T-helper 2 cell (primary cell): ENCODE measurements at places on chromosomes 16 and 17.

- DNase-seq = no peak
Observed at GRCh38 chr17:73586921-73587602, 57.2 kb downstream of the SDK2 start.

GRCh38 chr17:81084680-81085419 is 49.9 kb downstream of the BAIAP2 start:
- no peak for DNase-seq

DNA sequence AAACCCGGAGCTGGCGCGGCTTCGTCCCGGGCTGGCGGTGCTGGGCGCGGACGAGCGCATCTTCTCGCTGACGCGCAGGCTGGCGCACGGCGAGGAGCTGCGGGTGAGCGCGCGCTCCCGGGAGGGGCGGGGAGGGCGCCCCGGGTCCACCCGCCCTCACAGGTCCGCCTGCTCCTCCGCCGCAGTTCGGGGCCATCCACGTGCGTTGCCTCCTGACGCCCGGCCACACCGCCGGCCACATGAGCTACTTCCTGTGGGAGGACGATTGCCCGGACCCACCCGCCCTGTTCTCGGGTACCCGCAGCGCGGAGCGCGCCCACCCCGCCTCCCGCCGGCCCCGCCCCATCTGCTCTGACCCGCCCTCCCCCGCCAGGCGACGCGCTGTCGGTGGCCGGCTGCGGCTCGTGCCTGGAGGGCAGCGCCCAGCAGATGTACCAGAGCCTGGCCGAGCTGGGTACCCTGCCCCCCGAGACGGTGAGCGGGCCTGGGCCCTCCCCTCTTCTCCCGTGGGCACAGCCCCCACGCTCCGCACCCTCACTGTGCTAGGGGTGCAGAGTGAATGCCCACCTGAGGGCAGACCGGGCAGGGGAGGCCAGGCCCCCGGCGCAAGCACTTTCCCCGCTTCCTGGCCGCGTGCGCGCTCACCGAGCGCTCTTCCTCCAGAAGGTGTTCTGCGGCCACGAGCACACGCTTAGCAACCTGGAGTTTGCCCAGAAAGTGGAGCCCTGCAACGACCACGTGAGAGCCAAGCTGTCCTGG is 1.4 kb downstream of the HAGHL start:
- DNase-seq = peak; percentile 56

- DNase-seq = no peak
Observed at GRCh38 chr17:8110456-8110804, 7.9 kb downstream of the ALOXE3 start.

GRCh38 chr17:67520252-67520906 is 143.3 kb downstream of the PITPNC1 start:
- DNase-seq = no peak

DNA sequence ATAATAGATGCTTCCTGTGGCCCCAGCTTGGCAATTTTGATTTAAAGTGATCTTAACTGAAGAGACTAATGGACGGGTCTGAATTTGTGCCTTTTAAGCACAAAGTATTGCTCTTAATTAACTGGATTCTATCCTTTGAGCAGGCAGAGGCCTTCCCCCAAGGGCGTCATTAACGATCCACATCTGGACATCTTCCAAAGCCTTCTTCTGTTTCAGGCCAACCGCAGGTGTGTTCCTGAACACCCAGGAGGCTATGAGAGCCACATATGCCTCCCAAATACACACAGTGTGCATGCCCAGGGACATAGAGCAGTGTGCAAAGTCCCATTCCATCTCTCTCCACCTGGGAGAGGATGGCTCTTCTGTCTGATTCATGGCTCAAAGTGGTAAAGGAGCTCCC is 42.3 kb downstream of the MAPT start:
- DNase-seq = no peak

DNA sequence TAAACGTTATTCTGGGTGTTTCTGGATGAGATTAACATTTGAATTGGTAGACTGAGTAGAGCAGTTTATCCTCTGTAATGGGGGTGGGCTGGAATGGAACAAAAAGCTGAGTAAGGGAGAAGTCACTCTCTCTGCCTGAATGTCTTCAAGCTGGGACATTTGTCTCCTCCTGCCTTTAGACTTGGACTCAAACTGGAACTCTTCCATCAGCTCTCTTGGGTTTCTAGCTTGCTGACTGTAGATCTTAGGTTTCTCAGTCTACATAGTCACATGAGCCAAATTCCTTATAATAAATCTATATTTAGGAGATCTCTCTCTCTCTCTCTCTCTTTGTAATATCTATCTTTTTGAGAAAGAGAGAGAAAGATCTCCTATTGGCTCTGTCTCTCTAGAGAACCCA is 553.3 kb upstream of the CDH11 start:
- no peak for DNase-seq

DNA sequence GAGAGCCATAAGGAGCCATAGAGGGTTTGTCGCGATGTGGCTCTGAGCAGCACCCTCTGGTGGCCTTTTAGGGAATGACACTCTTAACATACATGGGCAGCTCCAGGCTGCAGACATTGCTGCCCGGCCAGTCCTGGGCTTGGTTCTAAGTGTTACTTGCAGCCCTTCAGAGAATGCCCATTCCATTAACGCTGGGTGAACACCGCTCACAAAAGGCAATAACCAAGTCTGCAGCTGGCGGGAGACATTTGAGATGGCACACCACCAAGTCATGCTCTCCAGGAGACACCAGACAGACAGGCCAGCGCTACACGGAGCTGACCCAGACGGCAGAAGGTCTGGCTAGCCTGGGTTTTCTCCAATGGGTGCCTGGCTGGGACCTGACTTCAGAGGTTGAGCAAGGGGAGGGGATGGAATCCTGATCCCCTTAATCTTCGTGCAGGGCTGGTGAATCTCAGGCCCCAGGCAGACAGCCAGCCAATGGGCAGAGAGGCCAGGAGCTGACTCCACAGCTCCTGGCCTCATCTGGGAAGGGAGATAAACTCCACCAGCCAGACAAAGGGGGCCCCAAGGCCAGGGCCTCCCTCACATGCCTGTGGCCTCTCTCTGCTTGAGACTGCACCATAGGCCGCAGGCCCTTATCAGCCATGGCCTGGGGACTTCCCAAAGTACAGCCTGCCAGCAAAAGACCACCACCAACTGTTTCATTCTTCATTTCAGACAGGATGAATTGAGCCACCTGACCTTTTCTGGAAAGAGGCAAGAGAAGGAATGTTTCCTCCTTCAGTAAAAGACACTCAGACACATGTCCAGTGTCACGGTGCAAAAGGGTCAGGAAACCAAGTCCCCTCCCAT is 58.8 kb downstream of the ZDHHC7 start:
- no peak for DNase-seq

GRCh38 chr17:28105501-28105900 is 63.0 kb downstream of the NLK start:
- DNase-seq = no peak

DNA sequence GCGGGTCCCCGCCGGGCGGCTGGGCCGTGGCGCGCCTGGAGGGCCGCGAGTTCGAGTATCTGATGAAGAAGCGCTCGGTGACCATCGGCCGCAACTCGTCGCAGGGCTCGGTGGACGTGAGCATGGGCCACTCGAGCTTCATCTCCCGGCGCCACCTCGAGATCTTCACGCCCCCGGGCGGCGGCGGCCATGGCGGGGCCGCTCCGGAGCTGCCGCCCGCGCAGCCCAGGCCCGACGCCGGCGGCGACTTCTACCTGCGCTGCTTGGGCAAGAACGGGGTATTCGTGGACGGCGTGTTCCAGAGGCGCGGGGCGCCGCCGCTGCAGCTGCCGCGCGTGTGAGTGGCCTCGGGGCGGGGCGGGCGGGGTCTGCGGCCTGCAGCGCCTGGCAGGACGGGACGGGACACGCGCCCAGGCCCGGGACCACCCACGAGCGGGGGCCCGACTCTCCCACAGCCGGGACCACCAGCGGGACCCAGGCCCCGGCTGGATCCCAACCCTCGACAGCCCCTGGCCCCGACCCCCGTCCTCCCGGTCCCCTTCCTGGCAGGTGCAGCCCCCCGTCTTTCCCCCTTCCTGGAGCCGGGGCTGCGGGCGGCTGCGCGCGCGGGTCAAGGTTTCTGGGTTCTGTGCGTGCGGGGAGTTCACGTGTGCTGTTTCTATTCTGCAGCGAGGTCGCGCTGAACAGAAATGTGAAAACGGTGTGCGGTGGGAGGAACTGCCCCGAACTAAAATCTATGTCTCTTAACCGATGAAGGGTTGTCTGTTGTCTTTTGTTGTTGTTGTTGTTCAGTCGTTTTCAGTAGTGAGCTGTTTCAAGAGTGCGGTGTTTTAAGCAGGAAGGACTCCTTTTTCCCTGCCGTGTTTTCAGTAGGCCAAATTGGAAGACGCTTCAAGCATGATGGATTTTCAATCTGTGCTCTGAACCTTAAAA is 705 bp downstream of the FOXK2 start:
- peak; percentile 26 for DNase-seq

GRCh38 chr17:29037739-29038084 is 5.2 kb upstream of the PIPOX start:
- DNase-seq = no peak

DNA sequence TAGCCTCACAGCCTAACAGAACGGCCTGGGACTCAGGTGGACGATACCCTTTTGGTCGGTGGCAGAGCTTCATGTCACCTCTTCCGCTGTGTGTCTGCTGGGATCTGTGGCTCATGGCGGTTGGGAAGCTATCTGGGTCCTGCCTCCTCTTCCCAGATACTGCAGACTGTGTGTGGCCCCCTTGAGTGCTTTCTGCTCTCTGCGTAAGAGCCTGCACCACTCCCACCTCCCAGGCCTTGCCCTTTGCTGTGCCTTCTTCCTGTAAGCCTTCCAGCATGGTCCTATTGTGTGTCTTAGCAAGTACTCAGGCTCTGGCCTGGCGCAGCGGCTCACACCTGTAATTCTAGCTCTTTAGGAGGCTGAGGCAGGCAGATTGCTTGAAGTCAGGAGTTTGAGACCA is 17.5 kb upstream of the ADCY7 start:
- DNase-seq = no peak

GRCh38 chr16:67128417-67128816 is 18.7 kb downstream of the PHAF1 start:
- no peak for DNase-seq

DNA sequence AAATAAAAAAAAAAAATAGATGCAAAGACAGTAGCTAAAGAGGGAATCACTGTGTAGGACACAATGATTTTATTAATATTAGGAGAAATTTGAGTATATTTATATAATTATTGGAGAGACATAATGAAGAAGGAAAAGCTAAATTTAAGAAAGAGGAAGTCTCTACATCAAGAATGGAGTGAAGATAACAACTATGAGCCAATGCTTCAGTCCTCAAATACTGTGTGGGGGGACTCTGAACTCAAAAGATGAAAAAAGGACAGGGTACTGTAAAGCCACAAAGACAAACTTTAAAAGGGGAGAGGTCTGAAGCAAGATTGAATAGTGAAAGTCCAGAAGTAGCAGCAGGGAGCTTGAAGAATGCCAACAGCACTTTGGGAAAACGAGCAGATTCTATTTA is 44.7 kb downstream of the SKAP1 start:
- DNase-seq = no peak
